ENCODE measurements at places on chromosomes 7 and 10.

- no peak for DNase-seq
Observed at GRCh38 chr10:74078037-74078436, 72.6 kb downstream of the AP3M1 start.

DNA sequence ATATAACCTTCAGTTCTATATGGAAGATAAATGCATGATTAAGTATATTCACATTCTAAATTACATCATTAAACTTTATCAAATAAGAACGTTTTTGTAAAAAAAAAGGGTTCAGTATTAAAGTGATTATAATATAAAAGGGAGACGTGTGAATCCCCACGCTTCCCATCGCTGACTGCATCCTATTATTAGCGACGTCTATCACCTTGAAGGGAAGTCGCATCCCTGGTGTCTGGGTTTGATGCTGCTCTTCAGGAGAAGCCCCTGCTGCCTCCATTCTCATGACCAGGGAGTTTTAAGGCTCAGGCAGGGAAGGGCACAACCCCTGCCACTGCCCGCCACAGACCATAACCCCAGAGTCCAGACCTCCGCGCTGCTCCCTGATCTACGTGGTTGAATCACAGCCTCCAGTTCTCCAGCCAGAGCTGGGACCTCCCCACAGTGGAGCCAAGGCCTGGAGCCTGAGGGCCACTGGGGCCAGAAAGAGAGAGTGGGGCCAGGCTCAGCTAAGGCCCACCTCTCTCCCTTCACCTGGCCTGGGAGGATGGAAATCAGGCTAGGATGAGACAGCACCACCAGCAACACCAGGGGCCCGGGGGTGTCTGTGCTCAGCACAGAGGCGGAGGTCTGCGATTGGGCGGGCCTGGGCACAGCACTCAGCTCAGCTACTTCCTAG, 130.6 kb downstream of the TCERG1L start:
- no peak for DNase-seq

DNA sequence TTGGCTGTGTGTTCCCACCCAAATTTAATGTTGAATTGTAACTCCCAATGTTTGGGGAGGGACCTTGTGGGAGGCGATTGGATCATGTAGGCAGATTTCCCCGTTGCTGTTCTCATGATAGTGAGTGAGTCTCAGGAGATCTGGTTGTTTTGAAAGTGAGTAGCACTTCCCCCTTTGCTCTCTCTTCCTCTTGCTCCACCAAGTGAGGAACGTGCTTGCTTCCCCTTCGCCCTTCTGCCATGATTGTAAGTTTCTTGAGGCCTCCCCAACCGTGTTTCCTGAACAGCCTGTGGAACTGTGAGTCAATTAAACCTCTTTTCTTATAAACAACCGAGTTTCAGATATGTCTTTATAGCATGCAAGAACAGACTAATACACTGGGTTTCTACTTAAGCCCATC, 176.3 kb downstream of the CDK14 start:
- DNase-seq, result no peak

GRCh38 chr10:101272229-101272868, 43.1 kb upstream of the LBX1 start:
- DNase-seq, result peak; percentile 73

GRCh38 chr10:114320249-114321116, 81.4 kb downstream of the VWA2 start:
- peak; percentile 61 for DNase-seq

- no peak for DNase-seq
Observed at GRCh38 chr7:103879411-103879810, 110.0 kb downstream of the RELN start.

GRCh38 chr7:50504646-50505546, 54.7 kb upstream of the FIGNL1 start:
- no peak for DNase-seq

All from hepatocyte (in vitro differentiated cells).